ENCODE measurements at places on chromosomes 16 and 17.

- no peak for DNase-seq
Observed at GRCh38 chr17:35541434-35541833, 4.0 kb upstream of the SLFN12L start.

- peak; percentile 82 for DNase-seq
Observed at GRCh38 chr17:1083451-1084187, 86.7 kb downstream of the TIMM22 start.

DNA sequence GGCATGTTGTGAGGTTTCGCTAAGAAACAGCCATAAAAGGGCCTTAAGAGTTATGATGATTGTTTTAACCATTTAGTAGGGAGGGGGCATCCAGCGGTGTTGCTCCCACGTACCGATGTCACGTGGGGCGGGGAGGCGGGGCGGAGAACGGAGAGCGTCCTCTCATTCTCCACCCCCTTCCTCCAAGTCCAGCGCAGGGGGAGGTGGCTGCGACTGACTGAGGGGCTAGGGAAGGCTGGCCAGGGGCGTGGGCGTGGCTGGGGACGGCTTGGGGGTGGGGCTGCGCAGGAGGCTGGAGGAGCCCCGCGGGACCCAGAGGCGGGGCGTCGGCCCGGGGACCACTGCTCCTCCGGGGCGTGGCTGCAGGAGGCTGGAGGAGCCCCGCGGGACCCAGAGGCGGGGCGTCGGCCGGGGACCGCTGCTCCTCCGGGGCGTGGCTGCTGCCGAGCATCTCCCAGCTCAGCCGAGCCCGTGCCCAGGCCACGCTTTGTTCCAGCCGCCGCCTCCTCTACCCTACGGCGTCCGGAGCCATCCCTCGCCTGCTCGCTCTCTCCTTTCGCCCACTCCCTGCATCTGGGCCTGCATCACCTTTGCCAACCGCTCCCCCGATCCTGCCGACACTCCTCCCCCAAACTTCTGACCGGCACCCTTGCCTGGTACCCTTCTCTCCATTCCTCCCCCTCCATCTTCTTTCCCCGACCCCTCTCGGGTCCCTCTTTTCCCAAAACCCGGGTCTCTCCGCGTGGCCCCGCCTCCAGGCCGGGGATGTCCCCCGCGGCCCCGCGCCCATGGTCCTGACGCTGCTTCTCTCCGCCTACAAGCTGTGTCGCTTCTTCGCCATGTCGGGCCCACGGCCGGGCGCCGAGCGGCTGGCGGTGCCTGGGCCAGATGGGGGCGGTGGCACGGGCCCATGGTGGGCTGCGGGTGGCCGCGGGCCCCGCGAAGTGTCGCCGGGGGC, at the start of gene SARM1:
Gene SARM1 (plus strand): TSS at position 450 of the 958 bp plus-strand sequence. CDS start 339 bp downstream, at position 789.
- DNase-seq = peak; percentile 100

GRCh38 chr16:68528686-68529379, 10.3 kb upstream of the ZFP90 start:
- peak; percentile 86 for DNase-seq

GRCh38 chr16:27217256-27217655, 13.9 kb downstream of the KDM8 start:
- DNase-seq = peak; percentile 9

DNA sequence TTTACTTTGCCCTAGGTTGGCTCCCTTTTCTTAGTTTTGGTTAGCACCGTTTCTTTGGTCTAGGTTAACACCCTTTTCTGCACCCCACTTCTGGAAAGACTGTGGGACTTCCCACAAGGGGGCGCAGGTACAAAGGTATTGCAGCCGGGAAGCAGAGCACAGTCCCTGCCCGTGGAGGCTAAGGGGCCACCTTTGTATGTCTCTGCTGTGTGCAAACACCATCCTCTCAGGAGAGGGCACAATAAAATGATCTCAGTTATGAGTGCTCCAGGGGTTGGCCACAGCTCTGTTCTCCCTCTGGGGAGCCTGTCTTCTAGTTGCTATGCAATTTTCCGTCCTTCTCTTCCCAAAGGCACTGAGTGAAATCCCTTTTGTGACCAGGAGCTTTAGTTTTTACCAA, 28.4 kb upstream of the TMC5 start:
- peak; percentile 73 for DNase-seq

- no peak for DNase-seq
Observed at GRCh38 chr17:52202520-52203080, 44.1 kb upstream of the CA10 start.

GRCh38 chr17:327296-327695, 25.3 kb downstream of the RPH3AL start:
- DNase-seq = no peak

- DNase-seq = no peak
Observed at GRCh38 chr16:72025404-72026114, 17.0 kb downstream of the DHODH start.

GRCh38 chr16:85697431-85697830, 8.7 kb upstream of the GINS2 start:
- DNase-seq = no peak

GRCh38 chr16:25823891-25824290, 132.1 kb downstream of the HS3ST4 start:
- DNase-seq = no peak

GRCh38 chr17:17951524-17951923, 20.7 kb downstream of the TOM1L2 start:
- no peak for DNase-seq

DNA sequence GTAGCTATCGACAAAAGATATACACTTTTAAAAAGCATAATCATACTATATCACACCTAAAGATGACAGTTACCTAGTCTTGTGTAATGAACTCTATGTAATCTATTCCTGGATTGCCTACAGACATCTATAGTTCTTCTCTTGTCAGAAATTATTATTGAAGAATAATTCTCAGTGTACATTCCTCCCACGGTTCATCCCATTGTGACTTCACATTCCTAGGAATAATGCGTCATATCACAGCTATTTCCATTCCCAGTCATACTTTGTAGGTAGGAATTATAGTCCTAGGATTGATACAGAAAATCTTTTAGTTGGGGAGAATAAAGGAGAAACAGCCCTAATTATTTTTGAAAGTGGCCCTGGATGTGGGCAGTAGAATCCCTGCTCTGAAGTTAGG, 44.0 kb upstream of the ABCC11 start:
- no peak for DNase-seq

DNA sequence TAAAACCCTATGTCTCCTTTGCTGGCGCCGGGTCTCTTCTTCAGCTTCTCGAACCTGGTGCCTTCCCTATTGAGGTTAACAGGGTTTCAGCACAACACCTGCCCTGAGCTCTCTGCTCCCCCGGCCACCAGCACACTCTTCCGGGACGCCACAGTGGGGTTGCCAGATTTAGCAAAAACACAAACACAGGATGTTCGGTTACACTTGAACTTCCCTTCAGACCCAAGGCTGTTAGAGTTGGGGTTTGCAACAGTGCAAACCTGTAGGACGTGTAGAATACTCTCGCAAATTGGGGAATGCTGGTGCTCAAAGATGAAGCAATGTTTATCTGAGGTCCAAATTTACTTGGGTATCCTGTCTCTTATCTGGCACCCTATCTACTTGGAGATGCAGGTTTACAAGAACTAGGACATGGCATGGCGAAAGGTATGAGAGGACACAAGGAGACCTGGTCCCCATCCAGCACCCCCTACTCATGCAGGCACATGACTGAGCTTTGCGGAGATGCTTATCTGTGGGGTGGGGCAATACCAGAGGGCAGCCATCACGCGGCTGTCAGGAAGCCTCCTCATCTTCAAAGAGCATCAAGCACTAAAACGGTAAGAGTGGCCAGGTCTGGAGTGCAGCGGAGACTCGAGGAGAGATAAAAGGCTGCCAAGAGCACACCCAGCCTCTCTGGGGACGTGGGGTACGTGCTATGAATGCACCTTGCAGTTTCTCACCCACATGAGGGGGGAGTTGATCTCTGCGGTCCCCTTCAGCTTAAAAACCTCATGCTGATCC, 52.8 kb downstream of the SDK2 start:
- peak; percentile 58 for DNase-seq

DNA sequence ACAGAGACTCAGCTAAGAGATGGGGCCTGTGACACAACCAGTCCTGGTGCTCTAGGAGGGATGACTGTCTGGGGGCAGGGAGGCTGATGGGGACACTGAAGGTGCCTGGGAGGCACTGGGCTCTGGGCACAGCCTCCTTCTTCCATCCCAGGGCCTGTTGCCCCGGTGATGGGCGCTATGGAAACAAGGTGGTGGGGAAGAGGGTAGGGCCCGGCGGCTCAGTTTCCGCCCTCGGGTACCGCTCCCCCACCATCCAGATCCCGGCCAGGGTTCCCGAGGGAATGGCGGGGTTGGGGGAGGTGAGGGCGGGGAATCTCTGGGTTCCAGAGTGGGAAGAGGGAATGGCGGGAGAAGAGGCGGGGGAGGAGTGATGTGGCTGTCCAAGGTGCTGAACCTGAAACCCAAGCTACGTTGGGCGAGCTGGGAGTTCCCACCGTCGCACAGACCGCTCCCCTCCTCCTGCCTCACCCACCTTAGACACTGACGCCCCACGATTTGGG, 981 bp downstream of the KCNH4 start:
- DNase-seq = peak; percentile 50

- peak; percentile 74 for DNase-seq
Observed at GRCh38 chr16:28298511-28298878, 6.2 kb downstream of the SBK1 start.

GRCh38 chr17:3012926-3013581, 50.4 kb downstream of the OR1D5 start:
- DNase-seq = peak; percentile 85

DNA sequence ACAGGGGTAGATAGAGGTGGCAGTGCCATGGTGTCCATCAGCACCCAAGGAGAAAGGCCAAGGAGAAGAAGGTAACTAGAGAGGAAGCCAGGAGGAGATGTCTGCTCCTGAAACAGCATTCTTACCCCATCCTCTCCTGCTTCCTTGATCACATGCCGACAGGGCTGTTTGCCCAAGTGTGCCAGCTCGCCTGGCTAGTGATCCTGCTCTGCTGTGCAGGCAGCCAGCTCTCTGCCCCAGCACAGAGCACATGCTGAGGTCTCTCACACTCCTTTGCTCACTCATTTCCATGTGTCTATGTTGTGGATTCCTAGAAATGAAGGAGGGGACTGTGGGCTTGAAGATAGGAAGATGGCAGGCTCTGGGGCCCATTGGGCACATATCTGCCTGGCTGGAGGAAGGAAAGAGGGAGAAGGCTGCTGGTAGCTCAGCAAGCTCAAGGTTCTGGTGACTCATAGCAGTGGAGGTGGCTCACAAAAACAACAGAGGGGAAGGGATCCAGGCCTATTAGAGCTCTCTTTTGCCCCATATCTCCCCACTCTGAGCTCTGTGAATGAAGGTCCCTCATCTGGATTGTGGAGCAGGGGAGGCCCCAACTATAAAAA, 54.3 kb downstream of the NEUROD2 start:
- DNase-seq = no peak

- no peak for DNase-seq
Observed at GRCh38 chr16:84597931-84598351, 19.9 kb downstream of the COTL1 start.

- no peak for DNase-seq
Observed at GRCh38 chr17:13537167-13537731, 64.5 kb downstream of the HS3ST3A1 start.

DNA sequence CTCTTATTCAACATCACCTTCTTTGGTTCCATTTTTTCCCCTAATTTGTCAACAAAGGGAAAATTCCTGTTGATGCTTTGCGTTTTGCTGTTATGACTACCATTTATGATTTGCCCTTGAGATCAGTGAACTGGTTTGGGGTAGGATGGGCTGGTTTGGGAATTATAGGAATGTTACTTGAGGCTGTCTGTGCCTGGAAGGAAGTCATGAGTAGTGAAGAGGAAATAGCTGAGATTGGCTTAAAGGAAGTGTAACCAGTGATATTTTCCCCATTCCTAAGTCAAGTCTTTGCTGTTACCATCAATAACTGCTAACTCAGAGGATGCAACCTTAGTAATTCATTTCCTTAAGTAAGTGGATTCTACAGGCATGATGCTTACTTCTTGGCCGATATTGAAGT, 179.2 kb downstream of the MAP2K6 start:
- DNase-seq = no peak

- DNase-seq = peak; percentile 10
Observed at GRCh38 chr16:21263640-21264570, 14.2 kb downstream of the CRYM start.

DNA sequence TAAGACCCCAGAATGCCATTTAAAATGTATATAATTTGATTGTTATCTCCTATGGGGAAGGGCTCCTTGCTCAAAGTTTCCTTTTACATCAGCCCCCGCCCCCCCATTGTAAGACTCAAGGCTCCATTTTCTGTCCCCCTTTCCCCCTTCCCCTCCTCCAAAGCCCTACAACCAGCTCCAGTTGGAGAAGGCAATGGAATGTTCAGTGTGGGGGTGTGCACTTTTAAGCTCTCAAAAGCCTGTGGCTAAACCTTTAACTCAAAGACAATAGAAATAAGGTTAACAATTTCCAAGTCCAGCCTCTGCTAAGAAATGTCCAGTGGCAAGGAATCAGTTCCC, 114.7 kb downstream of the NOG start:
- DNase-seq = no peak

DNA sequence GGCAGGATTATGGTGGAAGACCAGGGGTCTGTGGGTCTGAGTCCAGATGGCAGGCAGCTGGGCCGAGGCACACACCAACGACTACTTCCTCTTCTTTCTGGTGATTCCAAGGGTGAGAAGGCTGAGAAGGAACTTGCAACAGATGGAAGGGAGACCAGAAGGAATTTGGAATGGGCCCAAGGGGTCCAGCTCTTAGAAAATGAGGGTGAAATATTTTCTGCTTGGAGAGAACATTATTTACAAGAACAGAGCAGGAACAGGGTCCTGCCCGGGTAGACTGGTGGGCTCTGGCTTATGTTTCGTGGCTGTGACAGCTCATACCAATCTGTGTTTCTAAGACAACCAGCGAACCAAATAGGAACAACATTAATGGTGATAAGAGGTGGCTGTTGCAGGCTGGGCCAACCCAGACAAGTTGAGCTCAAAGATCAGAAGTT, 36.6 kb downstream of the CCDC42 start:
- peak; percentile 24 for DNase-seq

DNA sequence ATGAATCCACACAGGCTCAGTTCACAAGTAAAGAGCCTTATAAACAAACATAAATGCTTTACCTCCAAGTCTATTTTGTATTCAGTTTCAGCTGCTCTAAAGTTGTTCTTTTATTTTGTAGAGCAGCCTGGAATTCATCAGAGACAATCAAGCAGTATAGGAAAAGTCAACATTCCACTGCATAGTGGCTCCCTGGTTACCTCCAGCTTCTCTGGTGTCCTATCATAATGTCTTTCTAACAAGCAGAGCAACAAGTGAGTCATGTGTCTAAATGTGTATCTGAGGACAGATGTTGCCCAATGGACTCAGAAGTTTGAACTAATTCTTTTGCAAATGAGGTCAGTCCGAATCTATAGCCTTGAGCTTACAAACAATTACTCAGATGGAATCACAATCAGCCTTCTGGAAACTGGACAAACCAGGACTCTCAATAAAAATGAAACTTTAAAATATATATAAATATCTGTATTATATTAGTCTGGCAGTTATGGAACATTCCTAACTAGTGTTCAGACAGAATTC, 292.0 kb upstream of the TOM1L1 start:
- no peak for DNase-seq
